ENCODE measurements at places on chromosomes 1 and 21.

GRCh38 chr1:2978691-2979190 lies 42.5 kb upstream of the ACTRT2 start:
- no peak for DNase-seq

- DNase-seq, result no peak
Measured at GRCh38 chr21:41726970-41727783, 39.7 kb downstream of the RIPK4 start.

- DNase-seq, result no peak
Measured at GRCh38 chr1:220274251-220274855, 2.1 kb upstream of the RAB3GAP2 start.

- no peak for DNase-seq
Measured at GRCh38 chr21:31926498-31926897, 53.7 kb downstream of the HUNK start.

GRCh38 chr1:162373541-162374260 lies 3.0 kb downstream of the SPATA46 start:
- no peak for DNase-seq

GRCh38 chr1:107551456-107551855 lies 410.6 kb downstream of the NTNG1 start:
- DNase-seq, result no peak
